ENCODE measurements at places on chromosomes 16 and 17. TPM values are rescaled to one million over a fixed set of nuclear protein-coding genes. Genes with fewer than 3 reads are reported as not detected.
A peak's percentile ranks its signal among the peaks of the same experiment; 100 is the strongest.

GRCh38 chr16:48394355-48394703, 9.1 kb upstream of the SIAH1 start:
- no peak for DNase-seq

DNA sequence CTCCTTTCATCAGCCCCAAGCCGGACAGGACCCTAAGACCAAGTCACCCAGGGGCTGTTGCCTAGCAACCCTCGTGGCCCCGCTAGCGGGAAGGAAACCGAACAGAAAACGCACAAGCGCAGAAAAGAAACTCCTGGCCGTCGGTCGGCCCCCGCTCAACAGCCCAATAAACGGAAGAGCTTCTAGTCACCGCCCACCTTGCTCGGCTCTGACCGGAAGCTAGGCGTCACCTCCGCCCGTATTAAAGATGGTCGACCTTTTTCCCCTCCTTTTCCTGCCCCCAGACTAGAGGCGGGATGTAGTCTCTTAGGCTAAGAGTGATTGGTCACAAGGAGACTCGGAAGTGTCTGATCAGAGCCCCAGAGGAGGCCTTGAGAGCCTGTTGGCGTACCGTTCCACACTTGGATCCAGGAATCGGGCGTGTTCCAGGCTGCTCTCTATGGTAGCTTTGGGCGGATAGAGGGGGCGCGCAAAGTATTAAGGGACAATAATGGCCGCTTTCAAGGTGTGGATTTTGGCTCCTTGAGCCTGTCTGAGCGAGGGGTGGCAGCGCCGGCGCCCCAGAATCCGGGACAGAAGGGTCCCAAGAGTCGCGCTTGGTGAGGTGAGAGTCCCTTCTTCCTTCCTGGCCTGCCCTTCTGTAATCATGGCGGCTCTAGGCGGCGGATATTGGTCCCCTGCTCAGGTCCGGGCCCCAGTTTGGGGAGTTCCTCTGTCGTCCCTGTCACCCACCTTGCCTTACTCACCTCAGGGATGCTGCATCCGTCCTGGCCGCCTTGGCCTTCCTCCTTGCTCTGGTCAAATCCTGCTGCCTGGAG, at the start of the genes DHX38 and TXNL4B:
DHX38 (plus strand) TSS at position 400 of the 818 bp plus-strand sequence. CDS start 2,311 bp downstream, outside the sequence.
TXNL4B (minus strand) TSS at position 173 of the 818 bp plus-strand sequence. CDS start 2,871 bp downstream, outside the sequence.
- DNase-seq: peak; percentile 93

DNA sequence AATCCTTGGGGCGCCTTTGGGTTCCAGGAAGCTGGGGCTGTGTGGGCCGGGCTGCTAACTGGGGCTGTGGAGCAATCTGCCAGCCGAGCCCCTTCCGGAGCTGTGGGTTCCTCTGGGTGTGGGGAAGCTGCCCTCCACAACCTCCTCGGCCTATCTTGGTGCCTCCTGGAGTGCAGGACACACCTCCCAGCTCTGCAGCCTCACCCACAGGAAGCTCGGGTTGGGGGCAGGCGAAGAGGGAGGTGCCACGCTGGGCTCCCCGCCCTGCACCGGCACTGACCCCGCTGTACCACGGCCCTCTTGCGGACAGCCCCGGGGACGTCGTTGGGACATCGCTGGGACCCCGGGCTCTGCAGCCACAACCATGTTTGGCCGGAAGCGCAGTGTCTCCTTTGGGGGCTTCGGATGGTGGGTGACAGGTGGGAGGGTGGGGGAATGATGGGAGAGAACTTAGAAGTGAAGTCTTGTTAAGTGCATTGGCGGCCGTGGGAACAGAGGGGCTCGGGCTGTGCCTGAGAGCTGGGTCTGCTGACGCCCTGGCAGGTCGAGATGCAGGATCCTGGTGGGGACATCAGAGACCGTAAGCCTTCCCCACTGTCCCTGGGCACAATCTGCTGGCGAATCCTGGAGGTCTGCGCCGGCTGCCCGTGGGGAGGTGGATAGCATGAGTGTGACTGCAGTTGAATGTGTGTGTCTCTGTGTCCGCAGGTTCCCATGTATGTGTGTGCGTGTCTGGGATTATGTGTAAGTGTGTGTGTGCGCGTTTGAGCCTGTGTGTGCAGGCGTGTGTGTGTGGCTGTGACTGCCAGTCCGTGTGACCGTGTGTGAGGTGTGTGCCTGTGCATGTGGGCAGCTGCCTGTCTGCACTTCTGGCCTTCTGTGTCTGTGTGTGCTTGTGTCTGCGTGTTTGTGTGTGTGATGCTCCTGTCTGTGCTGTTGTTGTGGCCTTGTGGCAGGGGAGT, at the start of gene RAP1GAP2:
RAP1GAP2 (plus strand) TSS at position 275 of the 962 bp plus-strand sequence; CDS start at position 365, 90 bp downstream.
- DNase-seq: peak; percentile 60

DNA sequence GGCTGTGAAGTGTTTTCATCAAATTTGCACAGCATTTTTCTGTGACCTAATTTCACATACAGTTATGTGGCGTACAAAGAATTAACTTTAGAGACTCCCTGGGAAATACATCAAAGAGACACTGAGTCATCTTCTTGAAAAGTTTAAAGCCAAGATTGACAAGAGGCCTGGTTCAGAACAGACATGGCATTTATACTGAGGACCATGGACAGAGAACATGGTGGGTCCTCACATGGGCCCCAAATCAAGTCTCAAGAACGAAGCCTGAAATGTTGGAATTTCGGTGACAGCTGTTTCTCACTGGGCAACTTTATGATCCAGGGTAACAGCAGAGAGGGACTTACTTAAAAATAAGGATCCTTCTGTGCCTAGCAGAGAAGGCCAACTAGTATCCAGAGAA, 311.5 kb upstream of the KCNJ16 start:
- no peak for DNase-seq

DNA sequence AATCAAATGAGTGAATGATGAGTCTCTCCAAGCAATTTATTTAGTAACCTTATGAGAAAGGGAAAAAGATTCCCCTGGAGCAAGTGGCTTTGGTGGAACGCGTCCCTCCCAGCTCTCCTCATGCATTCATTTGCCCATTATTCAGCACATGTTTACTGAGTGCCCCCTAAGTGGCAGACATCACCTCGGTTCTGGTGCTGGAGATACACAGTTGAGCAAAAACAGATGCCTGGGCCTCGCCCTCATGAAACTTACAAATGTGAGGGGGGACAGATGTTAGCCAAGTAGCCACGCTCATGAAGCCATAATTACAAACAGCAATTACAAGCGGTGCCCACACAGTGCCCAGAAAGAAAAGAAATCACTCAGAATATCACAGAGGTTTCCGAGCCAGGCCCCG, 45.1 kb upstream of the CIBAR2 start:
- no peak for DNase-seq

- DNase-seq: peak; percentile 26
Measured at GRCh38 chr16:82651921-82652601, 25.3 kb downstream of the CDH13 start.

GRCh38 chr17:3944485-3945388, 19.5 kb downstream of the ATP2A3 start:
- peak; percentile 21 for DNase-seq

GRCh38 chr16:85366031-85366763, 246.9 kb upstream of the GSE1 start:
- DNase-seq: no peak

DNA sequence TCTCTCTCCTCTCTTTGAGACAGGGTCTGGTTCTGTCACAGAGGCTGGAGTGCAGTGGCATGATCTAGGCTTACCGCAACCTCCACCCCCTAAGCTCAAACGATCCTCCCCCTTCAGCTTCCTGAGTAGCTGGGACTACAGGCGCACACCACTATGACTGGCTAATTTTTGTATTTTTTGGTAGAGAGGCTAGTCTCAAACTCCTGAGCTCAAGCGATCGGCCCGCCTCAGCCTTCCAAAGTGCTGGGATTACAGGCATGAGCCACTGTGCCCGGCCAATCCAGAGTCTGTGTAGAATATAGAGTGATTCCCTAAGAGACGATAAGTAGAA, 65.8 kb upstream of the RPH3AL start:
- DNase-seq: peak; percentile 74

DNA sequence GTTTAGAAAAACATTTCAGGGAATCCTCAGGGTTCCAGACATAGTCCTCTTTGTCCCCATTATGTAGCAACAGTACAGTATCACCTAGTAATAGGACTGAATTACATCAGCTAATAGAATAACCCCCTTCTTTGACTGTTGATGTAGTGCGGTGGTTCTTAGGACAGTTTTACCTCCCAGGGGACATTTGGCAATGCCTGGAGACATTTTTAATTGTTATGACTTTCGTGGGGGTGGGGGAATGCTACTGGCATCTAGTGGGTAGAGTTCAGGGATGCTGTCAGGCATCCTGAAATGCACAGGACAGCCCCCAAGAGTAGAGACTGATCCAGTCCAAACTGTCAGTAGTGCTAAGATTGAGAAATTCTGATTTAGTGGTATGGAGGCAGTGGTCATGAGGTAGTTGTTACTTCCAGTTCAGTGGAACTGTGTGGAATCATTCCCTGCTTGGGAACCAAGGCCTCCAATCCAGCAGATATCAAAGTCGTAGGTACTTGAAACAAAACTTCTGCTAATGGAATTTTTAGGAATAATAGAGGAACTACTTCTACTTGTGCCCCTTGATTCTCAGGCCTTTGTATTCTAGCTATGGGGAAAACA, 20.3 kb downstream of the NF1 start:
- DNase-seq: no peak

GRCh38 chr17:3802461-3803307, 1.7 kb upstream of the ITGAE start:
- no peak for DNase-seq

- peak; percentile 94 for DNase-seq
Measured at GRCh38 chr16:74606521-74607309, at the start of gene GLG1. Gene GLG1, minus strand, starts transcription at chr16:74607114. Its CDS starts 20 bp downstream, at chr16:74607094.

DNA sequence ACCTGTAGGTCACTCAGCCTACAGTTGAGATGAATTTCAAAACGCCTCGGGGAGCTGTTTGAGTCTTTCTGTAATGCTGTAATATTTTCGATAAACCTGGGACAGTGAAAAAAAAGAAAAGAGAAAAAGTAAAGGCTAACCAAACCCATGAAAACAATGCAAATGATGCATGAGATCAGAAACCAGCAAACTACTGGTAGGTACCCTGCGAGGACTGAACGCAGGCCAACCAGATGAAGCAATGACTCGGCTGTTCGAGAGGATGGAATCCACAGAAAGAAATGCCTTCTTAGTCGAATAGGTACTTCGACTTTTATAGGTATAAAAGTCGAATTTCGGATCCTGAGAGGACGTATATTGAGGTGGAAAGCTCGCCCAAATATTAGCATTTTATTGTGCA, 509 bp upstream of the ATAD5 start:
- DNase-seq: peak; percentile 30

GRCh38 chr16:54407596-54407995, 121.0 kb upstream of the IRX3 start:
- no peak for DNase-seq

DNA sequence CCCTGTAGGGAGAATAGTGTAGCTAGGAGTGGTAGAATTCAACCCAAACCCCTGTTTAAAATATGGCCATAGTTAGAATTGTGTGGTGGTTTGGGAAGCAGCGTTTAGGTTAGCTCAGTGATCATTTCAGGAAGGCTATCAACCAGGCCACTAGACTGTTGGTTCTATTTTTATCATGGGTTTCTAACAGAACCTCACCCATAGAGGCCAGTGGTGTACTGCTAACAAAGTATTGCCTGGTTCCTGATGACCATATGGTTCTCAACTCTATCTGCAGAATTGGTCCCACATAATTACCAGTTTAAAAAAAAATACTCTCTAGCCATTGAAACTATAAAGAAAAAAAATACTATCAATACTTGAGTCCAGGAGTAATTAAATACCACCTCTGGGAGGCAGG, 70.5 kb upstream of the RASL10B start:
- no peak for DNase-seq

DNA sequence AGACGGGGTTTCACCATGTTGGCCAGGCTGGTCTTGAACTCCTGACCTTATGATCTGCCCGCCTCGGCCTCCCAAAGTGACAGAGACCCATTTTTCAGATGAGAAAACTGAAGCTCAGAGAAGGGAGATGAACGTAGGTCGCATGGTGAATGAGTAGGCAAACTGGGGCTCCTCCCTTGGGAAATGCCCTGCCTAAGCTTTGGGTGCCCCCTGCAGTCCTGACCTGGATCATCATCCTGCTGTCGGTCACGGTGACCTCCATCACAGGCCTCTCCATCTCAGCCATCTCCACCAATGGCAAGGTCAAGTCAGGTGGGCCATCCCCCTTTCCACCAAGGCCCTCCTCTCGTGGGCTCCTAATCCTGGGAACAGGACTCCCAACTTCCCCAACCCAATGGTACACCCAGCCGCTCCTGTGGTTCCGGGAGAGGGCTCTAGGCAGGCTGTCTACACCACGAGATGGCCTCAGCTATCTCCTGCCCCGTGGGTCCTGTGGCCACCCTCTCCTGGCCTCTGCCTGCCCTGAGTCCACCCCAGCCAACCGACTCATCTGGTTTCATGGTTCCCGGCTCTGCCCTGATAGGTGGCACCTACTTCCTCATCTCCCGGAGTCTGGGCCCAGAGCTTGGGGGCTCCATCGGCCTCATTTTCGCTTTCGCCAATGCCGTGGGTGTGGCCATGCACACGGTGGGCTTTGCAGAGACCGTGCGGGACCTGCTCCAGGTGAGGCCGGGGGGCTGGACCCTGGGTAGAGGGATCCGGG, 4.7 kb downstream of the SLC12A3 start:
- peak; percentile 40 for DNase-seq

GRCh38 chr16:46976550-46976949, 3.1 kb upstream of the DNAJA2 start:
- no peak for DNase-seq

HBZ gene
- total RNA-seq: not detected

SPN gene
- total RNA-seq: 84.4 TPM

CEMP1 gene
- total RNA-seq: not detected

PRAC2 gene
- total RNA-seq: not detected

CSH2 gene
- total RNA-seq: not detected

LITAF gene
- total RNA-seq: 137 TPM

TBC1D3H gene
- not detected for total RNA-seq

TP53TG3D gene
- 0.53 TPM for total RNA-seq

C17orf50 gene
- total RNA-seq: not detected

CEP295NL gene
- 0.12 TPM for total RNA-seq

Measured in activated T-cell treated with anti-CD3 and anti-CD28 coated beads, Interleukin-2, amount 50 U/mL, for 72 hours (primary cell).